ENCODE measurements at places on chromosomes 7 and 10.
A peak's percentile ranks its signal among the peaks of the same experiment; 100 is the strongest.

- DNase-seq, result no peak
These were observed 32.5 kb upstream of the INSIG1 start for GRCh38 chr7:155265144-155265543.

GRCh38 chr7:22216309-22216708, 140.6 kb downstream of the RAPGEF5 start:
- no peak for DNase-seq

DNA sequence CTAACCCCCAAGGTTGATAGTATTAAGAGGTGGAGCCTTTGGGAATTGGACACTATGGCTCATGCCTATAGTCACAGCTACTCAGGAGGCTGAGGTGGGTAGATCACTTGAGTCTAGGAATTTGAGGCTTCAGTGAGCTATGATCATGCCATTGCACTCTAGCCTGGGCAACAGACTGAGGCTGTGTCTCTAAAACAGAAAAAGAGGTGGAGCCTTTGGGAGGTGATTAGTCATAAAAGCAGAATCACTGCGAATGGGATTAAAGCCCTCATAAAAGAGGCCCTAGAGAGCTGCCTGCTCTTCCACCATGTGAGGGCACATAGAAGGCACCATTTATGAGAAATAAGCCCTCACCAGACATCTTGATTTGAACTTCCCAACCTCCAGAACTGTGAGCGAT, 81.9 kb downstream of the SKAP2 start:
- no peak for DNase-seq

DNA sequence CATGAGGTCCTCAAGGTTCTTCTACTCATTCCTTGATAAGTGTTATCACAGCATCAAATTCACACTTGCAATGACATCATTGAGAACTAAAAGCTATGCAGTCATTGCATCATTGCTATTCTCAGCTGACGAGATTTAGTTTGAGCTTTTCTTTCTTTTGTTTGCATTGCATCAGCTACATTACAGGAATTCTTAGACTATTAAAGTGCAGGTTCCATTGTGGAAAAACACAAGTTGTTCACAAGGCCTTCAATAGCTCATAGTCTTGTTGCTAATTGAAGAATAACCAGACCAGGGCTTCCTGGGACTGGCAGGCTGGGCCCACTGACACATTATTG, 139.3 kb downstream of the CXCL12 start:
- DNase-seq, result peak; percentile 22

- DNase-seq, result no peak
These were observed 646.2 kb upstream of the GRM3 start for GRCh38 chr7:85997515-85997914.

GRCh38 chr7:121163699-121164098, 165.1 kb upstream of the WNT16 start:
- DNase-seq, result no peak

GRCh38 chr7:23715099-23715498, 5.1 kb downstream of the STK31 start:
- no peak for DNase-seq

GRCh38 chr10:88991899-88992320, 1.3 kb downstream of the FAS start:
- no peak for DNase-seq

- no peak for DNase-seq
These were observed 18.5 kb downstream of the CYP51A1 start for GRCh38 chr7:92115821-92116220.

DNA sequence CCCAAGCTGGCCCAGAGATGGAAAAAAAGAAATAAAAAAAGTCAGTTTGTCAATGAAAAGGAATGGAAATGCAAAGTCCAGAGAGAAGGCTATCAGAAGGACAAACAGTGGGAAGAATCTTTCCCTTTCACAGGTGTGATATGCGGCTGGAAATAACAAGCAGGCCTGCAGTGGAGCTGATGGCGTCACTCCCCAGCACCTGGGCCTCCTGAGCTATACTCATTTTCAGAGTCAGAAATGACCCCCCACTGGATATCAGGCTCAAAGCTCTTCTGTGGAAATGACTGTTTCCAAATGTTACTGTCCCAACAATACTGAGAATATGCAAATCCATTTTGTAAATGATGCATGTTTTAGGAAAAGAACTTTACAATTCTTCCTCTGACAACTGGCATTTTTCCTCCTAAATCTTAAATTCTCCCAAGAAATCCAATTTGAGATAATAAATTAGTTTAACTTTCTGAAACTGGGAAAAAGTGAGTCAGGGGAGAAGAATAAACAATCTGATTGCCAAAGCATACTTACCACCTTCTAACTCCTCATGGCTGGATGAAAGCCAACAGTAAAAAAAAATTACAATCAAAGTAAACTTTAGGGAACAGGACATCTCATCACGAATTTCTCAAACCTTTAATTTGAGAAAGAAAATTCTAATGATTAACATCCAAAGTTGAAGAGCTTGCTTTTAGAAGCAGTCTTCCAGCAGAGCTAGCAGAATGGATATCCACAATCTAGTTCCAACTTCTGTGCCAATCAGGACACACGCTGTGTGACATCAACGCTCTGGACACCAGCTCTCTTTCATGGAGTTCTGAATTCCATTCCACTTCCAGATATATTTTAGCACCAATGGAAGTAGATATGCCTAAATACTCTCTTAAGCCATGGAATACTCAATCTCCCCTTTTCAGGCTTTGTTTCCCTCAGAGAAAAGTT, 5.3 kb upstream of the CUZD1 start:
- peak; percentile 76 for DNase-seq

DNA sequence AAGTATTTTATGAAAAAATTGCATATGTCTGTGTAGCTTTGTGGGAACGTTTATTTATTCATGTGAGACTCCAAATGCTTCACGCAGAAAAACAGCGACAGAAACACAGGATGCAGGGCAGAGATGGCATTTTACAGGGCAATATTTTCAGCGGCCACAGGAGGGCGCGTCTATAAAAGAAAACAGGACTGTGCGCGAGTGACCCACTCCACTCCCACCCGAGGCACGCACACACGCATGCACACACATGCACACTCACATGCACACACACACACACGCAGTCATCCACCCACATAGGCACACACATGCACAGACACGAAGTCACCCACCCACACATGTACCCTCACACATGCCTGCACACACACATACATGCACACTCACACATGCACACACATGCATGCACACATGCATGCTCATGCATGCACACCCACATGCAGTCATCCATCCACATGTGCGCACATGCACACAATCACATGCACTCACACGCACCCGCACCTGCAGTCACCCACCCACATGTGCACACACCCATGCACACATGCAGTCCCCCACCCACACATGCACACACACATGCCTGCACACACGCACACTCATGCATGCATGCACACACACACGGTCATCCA, 96.3 kb downstream of the DNAJB6 start:
- DNase-seq, result peak; percentile 35

DNA sequence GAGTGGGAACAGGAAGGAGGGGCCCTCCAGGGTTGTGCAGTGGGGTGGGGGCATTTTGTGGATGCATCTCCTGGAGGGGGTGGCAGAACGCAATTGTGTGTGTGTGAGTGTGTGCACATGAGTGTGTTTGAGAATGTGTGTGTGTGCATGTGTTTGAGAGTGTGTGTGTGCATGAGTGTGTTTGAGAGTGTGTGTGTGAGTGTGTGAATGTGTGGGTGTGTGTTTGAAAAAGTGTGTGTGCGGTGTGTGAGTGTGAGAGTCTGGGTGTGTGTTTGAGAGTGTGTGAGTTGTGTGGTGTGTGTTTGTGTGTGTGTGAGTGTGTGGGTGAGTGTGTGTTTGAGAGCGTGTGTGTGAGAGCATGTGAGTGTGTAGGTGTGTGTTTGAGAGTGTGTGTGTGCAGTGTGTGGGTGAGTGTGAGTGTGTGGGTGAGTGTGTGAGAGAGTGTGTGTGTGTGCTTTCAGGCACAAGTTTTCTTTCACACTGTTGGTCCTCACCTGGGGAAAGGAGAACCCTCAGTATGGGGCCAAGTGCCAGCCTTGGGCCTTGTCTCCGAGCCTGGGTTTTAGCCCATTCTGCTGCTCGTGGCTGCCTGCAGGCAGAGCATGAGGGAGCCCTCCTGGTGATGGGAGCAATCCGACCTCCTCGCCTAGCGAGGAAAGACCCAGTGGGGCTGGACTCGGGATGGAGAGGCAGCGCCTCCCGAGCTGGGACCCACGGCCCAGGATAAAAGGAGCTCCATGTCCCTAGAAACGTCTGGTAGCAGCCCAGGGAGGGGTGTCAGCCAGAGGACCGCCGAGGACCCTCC, 35.6 kb downstream of the CDH23 start:
- DNase-seq, result no peak

DNA sequence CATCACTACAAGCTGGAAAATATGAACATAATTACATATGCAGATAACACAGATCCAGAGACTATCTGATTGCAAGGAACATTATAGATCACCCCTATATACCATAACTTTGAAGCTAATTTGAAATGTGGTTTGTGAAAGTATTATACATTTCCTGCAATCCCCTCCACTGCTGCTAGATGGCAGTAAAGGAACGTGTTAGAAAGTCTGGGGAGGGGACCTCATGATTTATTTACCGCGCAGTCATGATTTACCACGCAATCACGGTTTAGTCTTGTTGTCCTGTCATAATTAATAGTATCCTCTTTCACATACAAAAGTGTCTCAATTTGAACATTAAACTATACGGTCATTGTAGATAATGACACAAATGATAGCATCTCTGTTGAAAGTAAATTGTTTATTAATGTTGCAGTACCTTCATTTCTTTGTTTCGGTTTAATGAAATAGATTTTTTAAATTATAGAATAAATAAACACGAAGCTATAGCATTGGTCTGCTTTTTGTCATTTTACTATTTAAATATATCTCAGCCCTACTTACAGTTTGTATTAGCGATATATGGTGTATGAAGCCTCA, 145.3 kb upstream of the PRSS1 start:
- peak; percentile 66 for DNase-seq

GRCh38 chr10:69757553-69758309, 44.0 kb upstream of the COL13A1 start:
- peak; percentile 65 for DNase-seq

DNA sequence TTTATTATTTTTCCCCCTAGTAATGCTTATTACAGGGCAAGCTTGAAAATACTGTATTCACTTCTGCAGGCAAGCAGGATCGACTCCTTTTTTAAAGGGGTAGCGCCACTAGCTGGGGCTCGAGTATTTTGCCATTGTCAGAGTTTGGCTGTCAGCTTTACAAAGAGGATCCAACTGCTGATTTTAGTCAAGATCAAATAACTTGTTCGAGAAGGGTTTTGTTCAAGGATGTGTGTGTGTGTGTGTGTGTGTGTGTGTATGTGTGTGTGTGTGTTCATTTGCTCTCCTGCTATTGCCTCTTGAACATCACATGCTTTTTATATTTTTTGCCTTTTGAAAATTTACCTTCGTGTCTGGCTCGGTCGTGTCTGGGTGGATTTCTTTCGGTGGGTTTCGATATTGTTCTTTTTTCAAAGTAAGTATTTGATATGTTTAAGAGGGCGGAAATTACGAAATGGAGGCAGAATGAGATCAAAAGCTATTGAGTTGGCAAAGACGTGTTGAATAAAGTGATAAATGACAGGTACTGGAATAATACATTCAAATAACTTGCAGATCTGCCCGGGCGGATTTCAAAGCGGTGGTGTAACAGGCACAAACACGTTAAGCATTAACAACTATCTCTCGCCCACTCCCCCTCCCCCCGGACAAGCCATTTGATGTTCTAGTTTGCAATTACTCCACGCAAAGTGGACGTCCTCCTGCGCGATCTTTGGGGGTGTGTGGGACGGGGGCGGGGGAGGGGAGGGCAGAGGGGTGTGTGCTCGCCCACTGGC, 1.1 kb downstream of the ARID5B start:
- peak; percentile 83 for DNase-seq

- no peak for DNase-seq
These were observed 36.0 kb upstream of the SPOCK2 start for GRCh38 chr10:72124381-72124780.

GRCh38 chr10:13712476-13712836, 125.7 kb downstream of the PRPF18 start:
- no peak for DNase-seq

GRCh38 chr10:72088889-72089575, 681 bp upstream of the SPOCK2 start:
- peak; percentile 8 for DNase-seq

GRCh38 chr10:1241322-1241890, 185.2 kb downstream of the WDR37 start:
- no peak for DNase-seq

- DNase-seq, result no peak
These were observed 177.0 kb downstream of the AUTS2 start for GRCh38 chr7:69775231-69775771.

DNA sequence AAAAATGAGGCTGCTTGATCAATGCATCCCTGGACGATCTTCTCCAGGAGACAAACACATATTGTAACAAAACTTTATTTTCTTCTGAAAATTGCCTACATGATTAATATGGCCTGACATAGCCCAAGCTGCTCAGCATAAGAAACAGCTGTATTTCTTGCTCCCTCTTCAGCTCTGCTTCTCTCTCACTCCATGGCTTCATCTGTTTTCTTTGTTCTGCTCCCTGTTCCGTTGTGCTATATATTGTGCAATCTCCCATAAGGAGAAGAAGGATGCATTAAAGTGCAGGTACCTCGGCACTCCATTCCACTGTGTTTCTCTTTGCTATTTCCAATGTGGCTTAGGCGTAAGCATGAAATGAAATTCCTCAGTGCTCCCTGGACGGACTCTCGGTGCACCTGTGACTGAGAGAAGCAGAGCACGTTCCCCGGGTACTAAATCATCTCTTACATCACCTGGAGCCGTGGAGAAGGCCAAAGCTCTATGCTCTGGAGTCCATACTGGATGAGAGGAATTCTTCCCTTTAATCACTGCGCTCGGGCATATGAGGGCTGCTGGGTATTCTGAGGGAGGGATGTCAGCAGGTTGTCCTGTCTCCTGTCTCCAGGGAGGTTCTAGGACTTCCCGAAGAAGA, 254.3 kb downstream of the GALNT17 start:
- no peak for DNase-seq

DNA sequence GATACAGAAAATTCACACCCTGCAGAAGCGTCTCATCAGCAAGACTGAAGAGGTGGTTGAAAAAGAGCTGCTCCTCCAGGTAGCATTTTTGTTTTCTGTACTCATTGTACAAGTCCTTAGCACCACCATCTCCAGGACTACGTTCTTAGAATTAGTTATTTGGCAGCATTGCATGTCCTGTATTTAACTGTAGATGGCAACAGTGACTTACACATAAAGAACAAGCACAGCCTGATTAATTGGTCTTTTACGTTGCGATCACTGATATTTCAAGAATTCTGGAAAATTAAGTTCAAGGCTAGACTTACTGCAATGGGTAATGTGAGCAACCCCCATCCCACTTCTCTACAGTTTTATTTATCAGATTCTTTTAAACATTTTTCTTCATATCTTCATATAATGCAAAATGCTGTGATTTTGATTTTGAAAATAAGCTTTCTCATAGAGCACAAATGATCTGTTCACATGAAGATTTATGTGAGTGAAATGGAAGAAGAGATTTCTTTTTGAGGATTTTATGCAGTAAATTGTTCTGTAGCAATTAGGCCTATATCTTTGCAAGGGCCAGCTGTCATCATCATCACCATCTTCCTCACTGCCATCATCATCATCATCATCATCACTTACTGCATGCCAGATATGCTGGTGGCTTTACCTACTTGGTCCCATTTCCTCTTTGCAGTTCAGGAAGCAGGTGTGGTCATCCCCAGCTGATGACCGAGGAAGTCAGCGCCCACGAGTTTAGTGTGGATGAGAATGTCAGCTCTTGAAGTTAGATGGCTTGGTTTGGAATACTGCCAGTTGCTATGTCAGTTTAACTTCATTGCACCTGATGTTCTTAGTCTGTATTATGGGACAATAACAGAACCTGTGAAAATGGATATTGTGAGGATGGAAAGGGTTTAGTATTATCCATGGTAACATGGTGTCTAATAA, 53.4 kb downstream of the CFAP58 start:
- DNase-seq, result peak; percentile 71
